ENCODE measurements at places on chromosomes 13 and 19.

- DNase-seq = no peak
Measured at GRCh38 chr13:23600100-23600499, 29.9 kb downstream of the TNFRSF19 start.

- DNase-seq = no peak
Measured at GRCh38 chr19:7101498-7102253, 32.2 kb downstream of the ZNF557 start.

- DNase-seq = no peak
Measured at GRCh38 chr19:29836409-29836825, 24.6 kb downstream of the CCNE1 start.

GRCh38 chr19:50836543-50837195 is 3.3 kb upstream of the KLK15 start:
- DNase-seq = no peak

DNA sequence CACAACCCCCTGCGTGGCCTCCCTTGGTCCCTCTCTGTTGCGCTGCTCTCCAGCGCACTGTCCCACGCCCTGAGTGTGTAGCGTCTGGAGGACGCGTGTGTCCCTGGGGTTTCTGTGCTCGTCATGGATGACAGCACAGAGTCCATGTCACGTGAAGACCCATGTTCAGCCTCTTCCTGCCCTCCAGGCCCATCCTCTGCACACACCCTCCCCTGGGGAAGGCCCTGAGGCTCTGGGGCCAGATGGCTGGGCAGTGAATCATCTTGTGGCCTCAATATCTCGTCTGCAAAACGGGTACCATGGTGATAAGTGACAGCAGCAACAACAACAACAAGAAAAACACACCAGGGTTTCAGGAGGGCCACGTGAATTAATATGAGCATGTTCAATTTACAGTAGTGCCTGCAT is 71.5 kb upstream of the ARHGEF7 start:
- DNase-seq = no peak

DNA sequence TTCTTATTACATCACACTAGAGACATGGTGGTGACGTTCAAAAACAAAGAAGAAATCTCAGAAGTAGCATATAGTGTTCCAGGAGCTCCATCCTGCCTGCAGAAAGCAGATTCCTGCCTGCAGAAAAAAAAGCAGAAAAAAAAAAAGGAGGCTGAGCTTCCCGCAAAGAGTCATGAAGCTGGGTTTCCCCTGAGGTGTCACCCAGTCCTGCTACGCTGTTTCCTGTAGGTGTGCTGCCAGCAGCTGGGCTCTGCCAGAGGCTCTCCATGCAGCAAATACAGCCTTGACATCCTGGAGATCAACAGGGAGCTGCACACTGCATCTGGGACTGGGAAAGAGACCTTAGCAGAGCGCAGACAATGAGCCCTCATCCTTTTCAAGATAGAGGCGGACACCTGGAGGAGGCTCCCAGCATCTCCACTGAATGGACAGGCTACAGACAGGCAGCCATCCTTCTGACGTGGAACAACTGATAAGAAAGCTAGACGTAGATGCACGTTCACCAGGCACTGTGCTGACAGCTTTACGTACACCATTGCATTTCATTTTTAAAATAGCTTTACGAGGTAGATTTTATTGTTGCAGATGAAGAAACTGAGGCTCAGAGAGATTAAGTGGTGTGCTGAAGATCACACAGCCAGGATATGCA is 350.9 kb downstream of the FOXO1 start:
- no peak for DNase-seq

DNA sequence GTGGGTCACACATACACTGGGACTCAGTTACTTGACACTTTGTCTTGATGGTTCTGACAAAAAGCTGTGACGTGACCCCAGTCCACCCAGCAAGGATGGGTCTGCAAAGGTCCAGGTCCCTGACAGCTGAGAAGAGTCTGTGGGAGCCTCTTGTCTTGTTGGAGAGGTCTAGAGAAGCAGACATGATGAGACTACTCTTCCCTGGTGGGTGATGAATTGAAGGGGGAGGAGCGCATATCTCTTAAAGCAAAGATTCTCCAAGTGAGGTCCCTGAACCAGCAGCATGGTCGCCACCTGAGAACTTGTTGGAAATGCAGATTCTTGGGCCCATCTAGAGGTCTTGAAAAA is 78.5 kb upstream of the MEDAG start:
- DNase-seq = no peak

- no peak for DNase-seq
Measured at GRCh38 chr19:14475251-14476073, at the start of gene PTGER1. PTGER1 (minus strand) TSS chr19:14475354; CDS start chr19:14474320, 1,034 bp downstream.

- no peak for DNase-seq
Measured at GRCh38 chr13:76035711-76036110, 399.6 kb downstream of the LMO7 start.

- peak; percentile 77 for DNase-seq
Measured at GRCh38 chr19:47707135-47707925, 5.9 kb upstream of the EHD2 start.

DNA sequence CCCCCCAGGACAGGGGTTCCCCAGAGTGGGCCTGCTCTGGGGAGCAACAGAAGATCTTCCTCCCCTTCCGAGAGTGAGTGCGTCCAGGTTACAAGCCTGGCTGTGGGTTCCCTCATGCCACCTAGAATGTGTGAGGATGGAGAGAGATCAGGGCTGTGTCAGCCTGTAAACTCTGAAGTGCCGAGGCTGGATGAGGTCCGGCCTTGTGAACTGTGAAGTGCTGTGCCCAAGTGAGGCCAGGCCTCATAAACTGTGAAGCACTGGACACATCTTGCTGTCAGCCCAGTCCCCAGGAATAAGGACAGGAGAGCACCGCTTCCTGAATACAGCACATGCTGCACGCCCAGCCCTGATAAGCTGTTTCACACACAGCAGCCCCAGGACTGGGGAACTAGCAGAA is 7.6 kb downstream of the KCNN1 start:
- DNase-seq = no peak

Data from NCI-H1436 (cell line).